ENCODE measurements at places on chromosomes 2 and 18.

DNA sequence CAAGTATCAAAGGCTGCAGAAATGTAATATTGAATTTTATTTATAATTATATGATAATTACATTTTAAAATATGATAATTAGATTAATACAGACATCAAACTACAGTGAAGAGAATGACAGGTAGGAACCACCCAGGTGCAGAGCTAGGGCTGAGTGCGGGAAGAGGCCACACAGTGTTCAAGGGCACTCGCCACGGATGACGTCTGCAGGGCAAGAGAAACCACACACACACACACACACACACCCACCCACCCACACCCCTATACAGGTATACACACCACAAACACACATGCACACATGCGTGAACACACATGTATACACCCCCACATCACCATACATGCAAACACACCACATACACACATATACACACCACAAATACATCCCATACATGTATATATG lies 41.2 kb downstream of the MBP start:
- DNase-seq, result no peak

- DNase-seq, result no peak
These were observed 219.3 kb upstream of the APCDD1 start for GRCh38 chr18:10234912-10235660.

GRCh38 chr18:65214456-65214855 lies 536.4 kb upstream of the CDH7 start:
- no peak for DNase-seq

- DNase-seq, result no peak
These were observed 4.8 kb downstream of the RAB17 start for GRCh38 chr2:237585590-237586221.

DNA sequence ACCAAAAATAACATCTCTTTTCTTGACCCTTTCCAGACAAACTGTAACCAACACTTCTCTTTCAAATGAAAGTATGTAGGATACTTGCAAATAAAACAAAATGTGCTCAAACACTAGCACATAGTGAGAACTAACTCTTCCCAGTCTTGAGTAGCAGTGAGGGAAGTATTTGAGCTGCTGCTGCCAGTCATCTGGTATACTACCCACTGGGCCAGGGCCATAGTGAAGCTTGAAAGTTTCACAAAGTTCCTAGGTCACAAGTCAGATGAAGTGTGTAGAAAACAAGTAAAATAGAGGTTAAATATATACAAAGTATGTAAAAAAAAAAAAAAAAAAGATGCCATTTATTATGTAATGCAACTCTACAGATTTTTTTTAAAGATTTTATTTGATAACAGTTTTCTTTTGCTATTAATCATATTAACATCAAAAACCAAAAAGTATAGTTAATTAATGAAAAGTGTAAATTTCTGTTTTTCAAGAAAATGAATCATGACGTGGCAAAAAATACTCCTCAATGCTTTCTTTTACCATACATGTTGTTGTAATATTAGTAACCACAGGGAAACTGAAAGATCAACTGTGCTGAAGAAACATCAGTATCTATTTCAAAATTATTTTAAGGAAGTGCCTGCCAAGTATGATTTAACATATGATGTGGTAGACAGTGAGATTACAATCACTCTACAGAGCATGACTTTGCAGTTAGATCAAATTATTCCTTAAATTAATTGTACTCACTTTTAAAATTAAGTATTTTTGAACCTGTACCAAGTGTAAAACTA lies 21.6 kb upstream of the TRIB2 start:
- no peak for DNase-seq

- DNase-seq, result peak; percentile 31
These were observed 651 bp upstream of the DPYSL5 start for GRCh38 chr2:26847307-26847654.

- no peak for DNase-seq
These were observed 97.1 kb upstream of the TMEM178A start for GRCh38 chr2:39568561-39569006.
